Stimulated activated CD4-positive, alpha-beta T cell treated with anti-CD3 and anti-CD28 coated beads, Interleukin-1b, Interleukin-23, amount 100 ng/mL, for 48 hours (primary cell): ENCODE measurements at places on chromosomes 2 and 18.
A peak's percentile ranks its signal among the peaks of the same experiment; 100 is the strongest.

- peak; percentile 81 for DNase-seq
Observed at GRCh38 chr18:54828281-54828881, at the start of gene RAB27B. TSS of gene RAB27B (plus strand) at chr18:54828477. CDS start at chr18:54877586, 49,109 bp downstream.

DNA sequence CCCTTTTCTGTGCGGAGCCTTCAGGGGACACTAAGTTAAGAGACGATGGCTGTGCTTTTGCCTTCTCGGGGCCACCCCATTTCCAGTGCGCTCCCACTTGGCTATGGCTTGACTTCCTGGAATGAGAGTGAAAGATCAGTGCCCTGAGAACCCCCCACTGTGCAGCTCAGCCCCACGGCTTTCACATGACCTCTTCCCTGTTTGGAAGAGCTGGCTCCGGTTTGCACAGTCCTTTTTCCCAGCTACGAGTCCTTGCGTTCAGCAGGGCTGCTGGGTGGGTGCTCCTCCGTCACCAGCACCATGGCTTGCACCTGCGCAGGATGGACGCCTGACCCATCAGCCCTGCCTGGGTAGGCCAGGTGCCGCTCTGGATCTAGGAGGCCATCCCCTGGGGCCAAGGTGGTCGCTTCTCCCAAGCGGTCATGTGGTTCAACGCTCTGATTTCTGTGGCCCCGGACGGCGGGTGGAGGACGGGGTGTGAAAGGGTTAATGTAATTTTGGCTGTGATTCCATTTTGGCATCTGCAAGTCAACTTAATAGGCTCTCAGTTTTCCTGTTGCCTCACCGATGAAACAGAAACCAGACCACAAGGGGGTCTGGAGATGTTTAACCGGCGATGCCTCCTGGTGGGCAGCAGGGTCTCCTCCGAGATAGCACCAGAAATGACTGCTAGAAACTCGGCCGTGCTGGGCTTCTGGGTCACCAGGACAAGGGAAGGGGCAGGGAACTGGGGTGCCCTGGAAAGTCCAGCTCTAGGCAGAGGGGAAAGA, 113.1 kb upstream of the HAAO start:
- DNase-seq = no peak

- DNase-seq = no peak
Observed at GRCh38 chr2:76159042-76159648, 448.4 kb upstream of the GCFC2 start.

GRCh38 chr2:15825276-15825980, 114.9 kb upstream of the MYCN start:
- DNase-seq = no peak

DNA sequence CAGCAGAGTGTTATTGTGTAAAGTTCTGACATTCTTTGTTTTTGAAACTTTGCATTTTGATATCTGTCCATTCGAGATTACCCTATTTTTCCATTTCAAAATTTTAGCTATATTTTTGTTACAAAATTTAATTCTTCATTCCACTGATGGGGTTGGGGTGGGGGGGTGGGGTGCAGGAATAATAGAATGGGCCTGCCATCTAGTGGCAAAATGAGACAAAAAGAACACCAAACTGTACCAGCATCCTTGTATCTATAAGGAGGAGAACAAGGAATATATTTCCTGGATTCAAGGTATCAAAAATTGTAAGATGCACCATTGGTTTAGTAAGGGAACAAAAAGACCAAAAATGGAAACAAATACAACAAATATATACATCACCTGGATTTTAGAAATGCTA, 27.9 kb upstream of the TTR start:
- DNase-seq = no peak

GRCh38 chr18:79724299-79725080, 44.9 kb downstream of the CTDP1 start:
- DNase-seq = no peak

DNA sequence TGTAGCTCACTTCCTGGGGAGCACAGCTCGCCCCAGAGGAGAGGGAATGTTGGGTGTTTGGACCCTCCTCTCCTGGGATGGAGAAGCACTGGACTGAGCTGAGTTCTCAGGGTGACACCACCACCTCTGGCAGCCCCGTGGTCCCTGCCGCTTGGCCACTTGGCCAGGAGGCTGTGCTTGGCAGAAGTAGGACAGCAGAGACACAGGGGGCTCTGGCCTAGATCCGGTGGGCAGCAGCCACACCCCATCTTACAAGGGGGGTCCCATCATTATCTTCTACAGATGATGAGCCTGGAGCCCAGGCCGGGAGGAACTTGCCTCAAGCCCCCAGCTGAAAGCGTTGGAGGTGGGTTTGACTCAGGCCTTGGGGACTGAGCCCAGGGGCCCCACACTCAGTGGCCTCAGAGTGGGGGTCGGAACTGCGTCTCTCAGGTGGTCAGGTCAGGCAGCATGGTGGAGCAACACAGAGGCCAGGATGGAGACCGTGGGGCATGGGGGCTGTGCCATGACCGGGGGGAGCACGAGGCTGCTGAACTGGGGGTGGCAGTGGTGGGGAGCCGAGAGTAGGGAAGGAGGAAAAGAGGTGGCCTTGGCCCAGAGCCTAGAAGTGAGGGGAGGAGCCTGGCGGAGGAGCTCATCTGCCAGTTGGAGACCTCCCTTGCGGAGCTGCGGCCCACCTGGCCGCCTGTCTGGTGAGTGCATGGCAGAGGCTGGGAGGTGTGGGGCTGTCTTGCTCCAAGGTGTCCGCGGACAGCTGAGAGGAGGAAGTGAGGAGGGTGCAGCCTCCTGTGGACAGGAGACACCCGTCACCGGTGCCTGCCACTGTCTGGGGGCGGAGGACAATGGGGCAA, 63.6 kb upstream of the HDAC4 start:
- DNase-seq = no peak

DNA sequence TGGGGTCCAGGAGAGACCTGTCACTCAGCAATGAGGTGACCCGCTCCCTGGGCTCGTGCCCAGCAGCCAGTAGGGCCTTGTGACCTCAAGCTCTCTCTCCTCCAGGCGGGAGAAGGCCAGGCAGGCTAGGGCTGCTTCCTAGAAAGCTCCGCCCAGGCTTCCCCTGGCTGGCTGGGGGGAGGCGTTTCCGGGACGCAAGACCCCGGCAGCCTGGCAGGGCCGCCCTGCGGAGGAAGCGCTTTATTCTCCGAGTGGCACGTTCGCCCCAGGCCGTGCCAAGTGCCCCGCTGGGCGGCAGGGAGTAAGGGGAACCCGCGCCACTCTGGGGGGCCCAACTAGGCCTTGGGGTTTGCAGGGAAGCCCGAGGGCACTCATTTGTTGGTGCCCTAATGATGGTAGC, 21.2 kb upstream of the EPAS1 start:
- DNase-seq = no peak

DNA sequence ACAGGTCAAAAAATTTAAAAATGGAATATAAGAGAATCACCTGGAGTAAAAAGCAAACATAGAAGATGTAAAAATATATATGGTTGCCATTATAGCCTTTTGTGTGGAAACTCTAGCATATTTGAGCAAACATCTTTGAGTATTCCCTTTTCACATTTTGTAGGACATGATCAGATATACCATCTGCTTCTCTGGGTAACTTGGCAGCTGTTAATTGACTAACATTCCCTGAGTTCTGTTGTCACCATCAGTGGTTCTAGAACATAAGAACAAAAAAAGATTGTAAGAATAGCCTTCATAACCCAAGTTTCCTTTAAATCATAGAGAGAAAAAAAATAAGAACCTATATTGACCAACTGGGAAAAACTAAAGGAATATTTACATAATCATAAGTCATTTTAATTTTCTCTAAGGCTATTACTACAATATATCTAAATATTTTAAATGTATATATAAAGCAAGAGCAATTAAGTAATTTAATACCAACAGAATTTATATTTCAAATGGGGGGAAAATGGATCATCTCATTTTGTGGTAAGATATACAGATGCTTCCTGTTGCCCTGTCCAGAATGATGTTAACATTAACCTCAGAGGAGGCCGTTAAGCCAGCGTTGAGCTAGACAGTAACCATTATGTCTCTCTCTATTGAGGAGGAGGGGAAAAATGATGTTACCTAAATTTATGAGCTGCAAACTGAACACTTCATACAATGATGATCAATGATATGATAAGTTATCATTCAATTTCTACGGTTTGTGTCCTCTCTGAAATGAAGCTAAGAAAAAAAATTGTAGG, 9.8 kb upstream of the INO80D start:
- DNase-seq = no peak

DNA sequence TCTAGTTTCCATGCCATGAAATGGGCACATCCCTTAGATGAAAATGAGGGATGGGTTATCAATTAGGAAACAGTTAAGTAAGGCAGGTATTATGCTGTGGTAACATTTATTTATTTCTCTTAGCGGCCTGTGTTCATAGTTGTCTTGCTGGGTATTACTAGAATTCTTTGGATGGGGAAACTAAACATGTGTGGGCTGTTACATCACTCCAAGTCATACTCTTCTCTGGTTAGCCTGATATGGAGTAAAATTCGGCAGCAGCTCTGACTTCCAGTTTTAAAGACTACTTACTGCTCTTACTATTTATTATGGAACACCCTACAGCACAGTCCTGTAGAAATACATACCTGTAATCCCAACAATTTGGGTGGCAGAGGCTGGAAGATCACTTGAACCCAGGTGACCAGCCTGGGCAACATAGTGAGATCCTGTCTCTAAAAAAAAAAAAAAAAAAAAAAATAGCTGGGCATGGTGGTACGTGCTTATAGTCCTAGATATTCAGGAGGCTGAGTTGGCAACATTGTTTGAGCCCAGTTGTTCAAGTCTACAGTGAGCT, 33.1 kb upstream of the RASGRP3 start:
- DNase-seq = no peak

GRCh38 chr2:220502539-220502938, 875.1 kb downstream of the SLC4A3 start:
- DNase-seq = no peak

DNA sequence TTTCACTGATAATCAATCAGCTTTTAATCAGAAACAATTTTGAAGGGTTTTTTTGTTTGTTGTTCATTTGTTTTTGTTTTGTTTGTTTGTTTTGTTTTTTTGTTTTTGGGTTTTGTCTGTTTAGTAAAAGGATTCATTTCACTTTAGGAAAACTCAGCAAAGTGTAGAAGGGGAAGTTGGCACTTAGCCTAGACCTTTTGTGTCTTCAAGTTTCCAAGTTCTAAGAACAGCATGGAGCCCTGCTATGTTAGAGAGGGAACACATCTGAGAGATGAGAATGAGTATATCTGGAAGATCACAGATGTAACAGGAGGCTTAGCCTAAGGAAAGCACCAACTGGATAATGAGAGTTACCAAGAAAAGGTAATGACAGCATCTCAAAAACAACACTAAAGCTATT, 501.5 kb downstream of the ERBB4 start:
- DNase-seq = no peak

- DNase-seq = no peak
Observed at GRCh38 chr2:225398372-225398771, 1.1 kb upstream of the NYAP2 start.

- DNase-seq = no peak
Observed at GRCh38 chr2:112121682-112122254, 16.4 kb upstream of the FBLN7 start.

DNA sequence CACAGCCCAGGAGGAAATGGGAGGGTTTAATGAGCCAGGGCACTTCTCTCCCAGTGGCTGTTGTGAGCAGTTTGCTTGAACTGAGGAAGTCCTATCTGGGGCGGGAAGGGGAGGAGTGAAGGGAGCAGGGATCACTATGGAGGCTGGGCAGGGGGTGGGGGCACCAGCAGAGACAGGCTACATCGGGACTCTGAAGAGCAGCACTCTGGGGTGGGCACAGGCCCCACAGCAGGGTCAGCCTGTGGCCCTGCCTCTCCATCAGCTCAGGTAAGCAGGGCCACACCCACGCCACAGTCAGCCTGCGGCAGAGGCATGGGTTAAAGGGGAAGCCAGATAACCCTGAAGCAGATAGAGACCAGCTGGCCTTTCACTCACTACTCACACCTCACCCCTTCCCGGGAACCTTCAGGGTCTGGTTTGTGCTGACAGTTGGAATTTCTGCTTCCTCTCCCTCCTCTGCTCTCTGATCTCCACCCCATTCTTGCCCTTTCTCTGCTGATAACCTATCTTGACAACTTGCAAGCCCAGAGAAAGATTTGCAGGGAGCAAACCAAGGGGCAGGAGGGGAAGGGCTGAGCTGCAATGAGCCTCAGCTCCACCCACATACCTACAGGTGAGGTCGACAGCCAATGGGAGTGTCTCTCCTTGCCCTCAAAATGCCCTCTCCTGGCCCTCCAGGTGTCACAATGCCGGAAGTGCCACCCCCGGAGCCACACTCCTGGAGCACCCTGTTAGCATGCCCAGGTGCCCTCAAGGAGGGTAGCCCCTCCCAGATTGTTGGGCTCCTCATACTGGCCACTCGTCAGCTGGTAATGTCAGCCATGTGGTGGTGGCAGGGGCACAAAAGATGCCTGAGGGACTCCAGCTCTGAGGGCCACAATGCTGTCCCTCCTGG, 3.7 kb downstream of the SIGLEC15 start:
- no peak for DNase-seq

DNA sequence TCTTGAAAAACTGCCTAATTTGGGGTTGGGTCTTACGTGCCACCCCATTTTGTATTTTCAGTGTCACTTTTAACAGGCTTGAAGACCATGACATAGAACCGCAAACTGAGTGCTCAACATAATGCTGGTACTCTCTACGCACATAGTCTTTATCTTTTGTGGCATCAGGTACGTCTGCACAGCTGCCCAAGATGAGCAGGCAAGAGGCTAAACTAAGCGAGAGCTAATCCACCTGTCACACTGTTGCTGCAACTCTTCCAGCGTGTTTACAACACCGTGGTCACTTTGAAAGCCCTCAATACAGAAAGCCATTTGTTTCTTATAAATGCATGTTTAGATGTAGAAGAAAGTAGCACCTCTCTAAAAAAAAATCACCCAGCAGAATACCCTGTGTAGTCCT, 270.0 kb upstream of the TCF4 start:
- no peak for DNase-seq

GRCh38 chr2:144348846-144349245, 171.1 kb downstream of the ZEB2 start:
- DNase-seq = no peak

- no peak for DNase-seq
Observed at GRCh38 chr2:8537562-8538155, 144.2 kb upstream of the ID2 start.

DNA sequence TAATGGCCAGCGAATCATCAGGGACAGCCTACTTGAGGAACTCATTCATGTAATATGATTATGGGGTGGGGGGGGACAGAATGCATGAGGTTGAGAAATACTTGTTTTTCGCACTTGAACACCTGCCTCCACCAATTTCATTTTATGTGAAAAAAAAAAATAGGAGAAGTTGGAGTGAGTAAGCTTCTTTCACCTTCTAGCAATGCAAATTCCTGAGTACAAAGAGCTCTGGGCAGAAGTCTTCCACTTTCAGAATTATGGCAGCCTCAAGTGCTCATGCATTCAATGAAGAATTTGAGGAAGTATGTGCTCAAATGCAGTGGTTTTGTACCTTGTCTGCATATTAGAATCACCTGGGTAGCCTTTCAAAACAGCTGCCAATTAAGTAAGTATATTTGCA, 40.1 kb upstream of the GPD2 start:
- DNase-seq = no peak

GRCh38 chr2:10091182-10091888, 11.1 kb upstream of the CYS1 start:
- no peak for DNase-seq

- DNase-seq = no peak
Observed at GRCh38 chr2:191441496-191442214, 196.5 kb downstream of the MYO1B start.

GRCh38 chr18:78239090-78239457, 740.5 kb upstream of the SALL3 start:
- DNase-seq = no peak

- no peak for DNase-seq
Observed at GRCh38 chr2:101238930-101239759, 13.5 kb upstream of the CNOT11 start.

- no peak for DNase-seq
Observed at GRCh38 chr2:213157242-213157641, 5.8 kb upstream of the IKZF2 start.

GRCh38 chr2:63590626-63591408, 2.1 kb downstream of the MDH1 start:
- DNase-seq = peak; percentile 4
